H54 (cell line): ENCODE measurements at places on chromosomes 4 and X.

DNA sequence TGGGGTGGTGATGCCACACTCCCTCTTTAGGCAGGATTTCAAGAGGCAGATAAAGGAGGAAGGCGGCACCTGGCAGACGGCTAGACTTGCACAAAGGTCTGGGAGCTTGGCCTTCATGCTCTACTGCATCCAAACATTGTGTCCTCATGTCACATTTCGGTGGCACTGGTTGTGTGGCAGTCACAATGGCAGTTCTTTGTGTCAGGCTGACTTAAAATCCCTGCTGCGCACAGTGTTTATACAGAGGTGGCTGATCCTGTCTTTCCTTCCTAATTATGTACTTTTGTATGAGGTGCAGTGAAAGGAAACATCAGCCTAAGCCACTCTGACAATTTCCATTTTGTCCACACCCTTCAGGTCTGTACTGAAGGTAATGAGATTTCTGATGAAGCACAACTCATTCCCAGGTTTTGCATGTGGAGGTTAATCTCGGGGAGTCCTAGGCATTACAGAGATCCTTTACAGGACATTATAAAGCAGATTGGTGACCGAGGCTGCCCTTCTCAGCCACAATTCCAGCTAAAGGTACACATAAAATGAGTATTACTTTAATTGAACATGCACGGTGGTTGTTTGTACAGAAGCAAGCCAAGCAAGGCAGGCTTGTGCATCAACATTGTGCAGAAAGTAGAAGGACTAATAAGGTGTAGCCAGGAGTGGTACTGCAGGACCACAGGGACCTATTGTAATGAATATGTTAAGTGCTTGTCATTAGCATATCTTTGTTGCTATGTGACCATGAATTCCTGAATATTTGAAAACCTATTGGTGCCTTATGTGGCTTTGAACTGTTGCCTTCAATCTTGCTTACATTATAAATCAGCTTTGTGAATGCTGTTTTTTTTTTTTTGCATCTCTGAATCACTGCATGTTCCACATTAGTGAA lies 147.6 kb downstream of the STK32B start:
- DNase-seq, result no peak

DNA sequence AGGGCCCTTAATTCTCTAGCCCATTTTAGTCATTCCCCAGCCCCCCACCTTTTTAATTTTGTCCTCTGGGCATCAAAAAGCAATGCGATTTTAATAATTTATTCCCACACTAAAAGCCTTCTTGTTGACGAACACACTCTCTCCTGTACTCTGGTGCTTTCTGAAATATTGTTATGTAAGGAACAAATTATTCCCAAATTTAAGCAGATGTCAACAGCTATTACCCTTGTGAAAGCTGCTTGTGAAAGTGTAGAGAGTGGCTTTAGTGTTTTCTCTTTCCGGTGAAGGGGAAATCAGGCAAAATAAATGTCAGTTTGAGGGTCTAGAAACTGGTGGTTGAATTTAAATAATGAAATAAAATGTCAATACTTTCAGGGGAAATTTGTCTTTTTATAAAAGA lies 221.2 kb upstream of the CNKSR2 start:
- no peak for DNase-seq

DNA sequence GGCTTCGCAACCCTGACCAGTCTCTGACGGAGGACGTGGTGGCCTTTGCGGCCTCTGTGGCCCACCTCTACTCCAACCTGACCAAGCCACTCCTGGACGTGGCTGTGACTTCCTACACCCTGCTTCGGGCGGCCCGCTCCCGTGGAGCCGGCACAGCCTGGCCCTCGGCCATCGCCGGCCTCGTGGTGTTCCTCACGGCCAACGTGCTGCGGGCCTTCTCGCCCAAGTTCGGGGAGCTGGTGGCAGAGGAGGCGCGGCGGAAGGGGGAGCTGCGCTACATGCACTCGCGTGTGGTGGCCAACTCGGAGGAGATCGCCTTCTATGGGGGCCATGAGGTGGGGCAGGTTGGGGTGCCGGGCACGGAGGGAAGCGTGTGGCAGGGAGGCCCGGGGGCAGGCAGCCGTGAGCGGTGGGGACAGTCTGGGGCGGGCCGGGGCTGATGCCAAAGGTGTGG lies 1.2 kb downstream of the ABCD1 start:
- DNase-seq, result no peak

GRCh38 chr4:95516528-95517017 lies 32.2 kb downstream of the UNC5C start:
- no peak for DNase-seq

- DNase-seq, result no peak
Measured at GRCh38 chr4:65502131-65502701, 168.1 kb downstream of the EPHA5 start.

- no peak for DNase-seq
Measured at GRCh38 chr4:15691346-15692135, 9.9 kb downstream of the FAM200B start.

- no peak for DNase-seq
Measured at GRCh38 chr4:54332542-54332941, 103.4 kb downstream of the PDGFRA start.

- no peak for DNase-seq
Measured at GRCh38 chr4:180581061-180581460, 1662.1 kb upstream of the TENM3 start.
